ENCODE measurements at places on chromosomes 2 and 18. TPM values are rescaled to one million over a fixed set of nuclear protein-coding genes. Genes with fewer than 3 reads are reported as not detected.

- DNase-seq = no peak
Observed at GRCh38 chr18:10413722-10414121, 40.7 kb upstream of the APCDD1 start.

GRCh38 chr2:238505892-238506280 is 79.2 kb downstream of the ASB1 start:
- no peak for DNase-seq

DNA sequence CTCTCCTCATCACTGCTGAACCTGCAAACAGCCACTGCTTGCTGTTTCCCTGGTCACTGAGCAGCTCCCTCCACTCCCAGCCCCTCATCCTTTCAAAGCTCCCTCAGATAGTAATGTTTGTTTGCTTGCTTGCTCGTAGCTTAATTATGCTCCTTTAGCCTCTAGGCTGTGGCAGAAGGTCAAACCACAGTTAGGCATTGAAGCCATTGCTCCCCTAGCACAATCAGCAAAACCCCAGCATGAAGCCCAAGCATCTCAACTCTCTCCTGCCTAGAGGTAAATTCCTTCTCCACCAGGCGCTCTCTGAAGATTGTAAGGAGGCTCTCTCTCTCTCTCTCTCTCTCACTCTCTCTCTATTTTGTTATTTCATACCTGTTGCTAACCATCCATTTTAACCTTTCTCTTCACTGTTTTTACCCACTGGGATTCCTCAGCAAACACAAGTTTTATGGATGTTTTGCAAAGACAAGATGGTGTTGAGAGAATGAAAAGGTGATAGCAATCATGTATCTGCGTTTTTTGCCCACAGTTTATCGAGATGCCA is 135.9 kb upstream of the HNRNPA3 start:
- DNase-seq = no peak

GRCh38 chr18:48896875-48897511 is 53.8 kb downstream of the SMAD7 start:
- no peak for DNase-seq

DNA sequence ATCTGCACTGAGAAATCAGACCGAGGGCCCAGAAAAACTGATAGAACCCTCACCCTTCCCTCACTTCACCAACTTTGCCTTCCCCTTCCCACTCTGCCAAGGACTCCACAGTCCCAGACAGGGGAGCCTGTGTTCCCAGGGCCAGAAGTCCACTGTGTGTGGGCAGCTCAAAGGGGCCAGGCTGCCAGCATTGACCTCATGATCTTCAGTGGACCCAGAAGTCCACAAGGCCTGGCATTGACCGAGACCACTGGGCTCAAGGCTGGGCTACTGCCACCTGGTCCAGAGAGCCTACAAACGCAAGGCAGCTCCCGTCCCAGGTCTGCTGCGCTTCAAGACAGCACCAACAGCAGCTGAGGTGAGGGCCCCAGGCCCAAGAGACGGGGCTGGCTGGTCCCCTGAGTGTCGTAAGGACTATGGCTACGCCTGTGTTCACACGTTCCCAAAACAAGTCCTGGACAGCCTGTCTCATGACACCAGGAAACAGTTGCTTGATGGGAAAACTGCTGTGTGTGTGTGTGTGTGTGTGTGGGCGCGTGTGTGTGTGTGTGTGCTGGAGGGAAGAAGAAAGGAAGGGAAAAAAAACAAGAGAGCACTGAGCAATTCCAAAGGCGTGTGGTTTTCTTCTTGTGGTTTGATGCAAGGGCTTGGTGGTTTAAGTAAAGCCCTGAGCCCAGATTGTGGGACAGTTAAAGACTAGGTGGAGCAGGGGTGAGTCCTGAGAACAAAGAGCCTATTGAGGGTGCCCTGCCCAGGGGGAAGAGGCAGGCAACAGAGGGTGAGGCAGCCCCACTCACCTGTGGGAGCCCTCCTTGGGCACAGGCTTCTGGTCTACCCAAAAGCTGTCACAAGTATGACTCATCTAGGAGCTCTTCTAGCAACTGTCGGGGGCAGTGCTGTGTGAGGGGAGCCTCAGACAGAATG is 46.6 kb upstream of the ZBTB7C start:
- no peak for DNase-seq

GRCh38 chr2:49271060-49271606 is 116.8 kb upstream of the FSHR start:
- no peak for DNase-seq

- DNase-seq = no peak
Observed at GRCh38 chr2:42902939-42903709, 110.7 kb upstream of the HAAO start.

- no peak for DNase-seq
Observed at GRCh38 chr18:3993941-3994687, 461.0 kb downstream of the DLGAP1 start.

- DNase-seq = no peak
Observed at GRCh38 chr2:121179467-121179866, 105.5 kb downstream of the TFCP2L1 start.

- DNase-seq = no peak
Observed at GRCh38 chr2:37615804-37616676, 55.4 kb downstream of the CDC42EP3 start.

DNA sequence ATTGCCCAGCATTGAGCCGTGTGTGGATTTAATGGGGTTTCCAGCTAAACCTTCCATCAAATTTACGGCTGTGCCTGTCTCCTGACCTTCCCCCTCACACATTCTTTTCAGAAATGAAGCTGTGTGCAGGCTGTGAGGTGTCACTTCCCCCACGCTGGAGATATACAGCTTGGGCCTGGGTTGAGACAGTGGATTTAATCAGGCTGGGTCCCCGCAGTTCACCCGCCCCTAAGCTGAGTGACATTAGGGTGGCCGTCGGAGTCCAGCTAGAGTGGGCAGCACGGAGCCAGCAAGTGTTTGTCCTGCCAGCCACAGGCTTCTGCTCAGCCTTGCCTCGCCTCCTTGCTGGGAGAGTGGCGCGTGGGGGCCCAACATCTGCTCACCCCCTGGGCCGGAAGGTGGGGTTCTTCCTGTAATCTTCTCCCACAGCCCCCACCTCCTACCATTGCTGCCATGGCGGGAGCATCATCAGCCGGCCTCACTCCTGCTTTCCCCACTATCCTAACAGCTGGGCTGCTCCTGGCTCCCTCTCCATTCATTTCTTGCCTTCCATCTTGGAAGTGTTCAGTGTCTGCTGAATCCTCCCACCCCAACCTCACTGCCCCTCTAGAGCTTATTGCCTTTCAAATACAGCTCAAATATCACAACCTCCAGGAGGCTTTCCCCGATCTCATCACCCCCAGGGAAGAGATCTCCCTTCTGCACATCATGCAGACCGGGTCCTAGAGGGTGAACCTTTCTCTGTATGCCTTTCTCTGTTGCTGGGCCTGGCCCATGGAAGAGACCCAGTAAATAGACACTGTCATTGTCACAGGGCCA is 149.0 kb downstream of the GLI2 start:
- no peak for DNase-seq

- DNase-seq = no peak
Observed at GRCh38 chr18:51251625-51252024, 54.1 kb upstream of the MEX3C start.

GRCh38 chr2:234955971-234956509 is 4.2 kb downstream of the SH3BP4 start:
- no peak for DNase-seq

- no peak for DNase-seq
Observed at GRCh38 chr2:16760426-16760825, 94.8 kb upstream of the CYRIA start.

DNA sequence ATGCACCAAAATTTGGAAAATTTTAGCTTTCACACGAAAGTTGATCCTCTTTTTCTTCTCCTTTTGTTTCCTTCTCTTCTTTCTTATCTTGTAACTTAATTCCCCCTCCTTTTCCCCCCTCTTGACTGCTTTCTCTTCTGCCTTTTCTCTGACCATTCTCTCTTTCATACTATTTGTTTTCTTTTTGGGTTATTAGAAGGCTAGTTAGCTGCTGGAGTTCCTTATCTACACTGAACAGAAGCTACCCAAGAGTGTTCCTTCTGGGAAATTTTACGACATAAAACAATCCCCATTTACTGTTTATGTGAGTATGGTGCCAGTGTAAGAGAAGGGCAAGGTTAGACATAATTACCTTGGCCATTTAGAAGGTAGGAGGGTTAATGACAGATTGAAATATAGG is 218.4 kb upstream of the DTNA start:
- DNase-seq = no peak

GRCh38 chr2:226758921-226759640 is 40.5 kb downstream of the IRS1 start:
- DNase-seq = no peak

DNA sequence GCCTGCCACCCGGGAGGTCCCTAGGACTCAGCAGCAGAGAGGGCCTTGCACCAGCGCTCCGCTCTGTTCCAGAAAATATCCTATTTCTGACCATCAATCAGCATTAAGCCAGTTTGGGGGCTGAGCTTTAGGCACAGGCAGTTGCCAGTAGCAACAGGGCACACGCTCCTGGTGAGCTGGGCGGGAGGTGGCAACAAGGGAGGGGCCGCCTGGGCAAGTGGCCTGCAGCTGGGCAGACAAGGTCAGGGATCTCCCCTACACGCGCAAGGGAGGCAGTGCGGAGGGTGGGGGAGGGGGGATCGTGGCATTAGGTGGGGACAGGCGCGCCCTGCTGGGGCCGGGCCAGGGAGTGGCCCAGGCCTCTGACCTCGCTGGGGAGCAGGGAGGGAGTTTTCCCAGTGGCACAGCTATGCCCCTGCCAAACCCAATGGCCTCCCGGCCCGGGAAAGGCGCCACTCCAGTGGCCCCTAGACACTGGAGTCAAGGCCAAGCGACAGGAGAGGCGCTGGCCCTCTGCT is 302.8 kb downstream of the NCKAP5 start:
- DNase-seq = peak; percentile 68

DNA sequence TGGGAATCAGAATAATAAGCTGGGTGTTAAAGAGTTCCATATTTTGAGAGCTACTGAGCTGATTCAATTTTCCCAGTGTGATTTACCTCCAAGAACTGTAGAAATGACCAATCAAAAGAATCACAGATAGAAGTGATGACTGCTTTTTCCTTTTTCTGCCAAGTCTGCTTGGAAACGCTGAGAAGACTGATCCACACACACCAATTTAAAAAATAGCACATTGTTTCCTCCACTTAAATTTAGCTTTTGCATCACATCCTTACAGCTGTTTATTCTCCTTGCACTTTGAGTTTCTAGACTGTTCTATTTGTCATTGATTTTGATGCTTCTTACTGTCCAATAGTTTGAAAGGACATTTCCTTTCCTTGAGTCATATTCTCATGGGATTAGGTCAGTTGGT is 590.3 kb upstream of the CHAC2 start:
- DNase-seq = no peak

DNA sequence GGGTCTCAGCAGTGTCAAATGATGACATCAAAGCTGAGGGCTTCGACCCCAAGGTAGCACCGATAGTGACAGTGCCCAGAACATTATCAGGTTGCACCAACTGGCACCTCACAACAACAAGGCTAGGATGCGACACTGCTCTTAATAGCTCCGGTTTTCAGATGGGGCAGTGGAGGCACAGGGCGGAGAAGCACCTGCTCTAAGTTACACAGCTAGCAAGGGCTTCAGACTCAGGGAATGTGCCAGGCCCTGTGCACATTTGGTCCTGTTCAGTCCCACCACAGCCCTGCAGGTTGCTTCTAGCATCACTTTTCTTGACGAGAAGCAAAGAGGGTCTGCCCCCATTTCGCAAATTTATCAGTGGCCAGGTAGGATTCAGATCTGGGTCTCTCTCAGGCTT is 74.1 kb downstream of the DGKD start:
- DNase-seq = no peak

C1GALT1C1L gene
- polyA plus RNA-seq = not detected

CIDEA gene
- 1.5 TPM for polyA plus RNA-seq

NR4A2 gene
- polyA plus RNA-seq = 4.3 TPM

PARD3B gene
- 4.0 TPM for polyA plus RNA-seq
